ENCODE measurements at places on chromosomes 1 and 21.

GRCh38 chr21:15732290-15732995, 2.7 kb downstream of the USP25 start:
- no peak for DNase-seq

- no peak for DNase-seq
These were observed 499.1 kb upstream of the RUNX1 start for GRCh38 chr21:35547946-35548774.

GRCh38 chr1:230877146-230877923, 9.0 kb upstream of the C1orf198 start:
- DNase-seq: no peak

- no peak for DNase-seq
These were observed 106.0 kb downstream of the PTPRU start for GRCh38 chr1:29342351-29342750.

All from activated CD4-positive, alpha-beta memory T cell treated with anti-CD3 and anti-CD28 coated beads, Interleukin-2, amount 10 ng/mL, durations not matched to agents 7 days and 5 days (primary cell).